Left lung (tissue), 14 donors: ENCODE measurements at places on chromosomes 4 and X. TPM values are rescaled to one million over a fixed set of nuclear protein-coding genes. Genes with fewer than 3 reads are reported as not detected.
A peak's percentile ranks its signal among the peaks of the same experiment; 100 is the strongest.

The LRIT3 gene
- 0.18 TPM for total RNA-seq

The PDCL2 gene
- total RNA-seq = not detected

The CXCR3 gene
- total RNA-seq = 1.7 TPM

The PLXNB3 gene
- 3.9 TPM for total RNA-seq

The CEP135 gene
- 10.4 TPM for total RNA-seq

The TCEAL9 gene
- total RNA-seq = 47.8 TPM

The ARHGAP6 gene
- 7.0 TPM for total RNA-seq

The SERPINA7 gene
- not detected for total RNA-seq

GRCh38 chrX:120790552-120790951 lies 85.1 kb downstream of the CT47B1 start:
- H3K4me3 ChIP-seq = no peak overlapping the region
- no peaks in the 10 kb centered on the region for H3K4me1 ChIP-seq
- no peak for DNase-seq

GRCh38 chr4:1290165-1290977 lies 680 bp downstream of the MAEA start:
- H3K36me3 ChIP-seq = peaks cover 6% of the 10 kb centered on the region
- peak overlapping the region; percentile 67 for H3K27ac ChIP-seq
- peak; percentile 15 for DNase-seq

- H3K27ac ChIP-seq = no peak overlapping the region
- peak; percentile 56 for DNase-seq
- H3K36me3 ChIP-seq = no peaks in the 10 kb centered on the region
- no peaks in the 10 kb centered on the region for H3K4me1 ChIP-seq
- H3K27me3 ChIP-seq = no peaks in the 10 kb centered on the region
Observed at GRCh38 chr4:57426779-57427395, 316.7 kb upstream of the IGFBP7 start.

DNA sequence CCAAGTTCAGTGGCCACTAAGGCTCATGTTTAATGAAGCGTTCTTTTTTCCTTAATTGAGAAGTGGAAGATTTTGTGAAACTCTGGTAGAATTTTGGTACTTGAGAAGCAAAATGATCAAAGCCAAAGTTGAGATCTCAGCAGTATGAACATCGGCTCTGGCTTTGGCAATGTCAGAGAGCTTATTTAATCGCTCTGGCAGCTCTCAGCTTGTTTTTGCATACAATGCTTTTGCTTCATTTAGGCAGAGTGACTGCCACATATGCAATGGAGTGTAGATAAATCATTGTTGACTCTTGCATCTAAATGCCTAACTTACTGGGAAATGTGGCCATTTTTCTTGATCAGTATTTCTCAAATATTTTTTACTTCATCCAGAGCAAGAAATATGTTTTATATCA lies 135.7 kb downstream of the AASDH start:
- no peak overlapping the region for H3K4me3 ChIP-seq
- no peaks in the 10 kb centered on the region for H3K27me3 ChIP-seq
- no peaks in the 10 kb centered on the region for H3K4me1 ChIP-seq
- DNase-seq = no peak

DNA sequence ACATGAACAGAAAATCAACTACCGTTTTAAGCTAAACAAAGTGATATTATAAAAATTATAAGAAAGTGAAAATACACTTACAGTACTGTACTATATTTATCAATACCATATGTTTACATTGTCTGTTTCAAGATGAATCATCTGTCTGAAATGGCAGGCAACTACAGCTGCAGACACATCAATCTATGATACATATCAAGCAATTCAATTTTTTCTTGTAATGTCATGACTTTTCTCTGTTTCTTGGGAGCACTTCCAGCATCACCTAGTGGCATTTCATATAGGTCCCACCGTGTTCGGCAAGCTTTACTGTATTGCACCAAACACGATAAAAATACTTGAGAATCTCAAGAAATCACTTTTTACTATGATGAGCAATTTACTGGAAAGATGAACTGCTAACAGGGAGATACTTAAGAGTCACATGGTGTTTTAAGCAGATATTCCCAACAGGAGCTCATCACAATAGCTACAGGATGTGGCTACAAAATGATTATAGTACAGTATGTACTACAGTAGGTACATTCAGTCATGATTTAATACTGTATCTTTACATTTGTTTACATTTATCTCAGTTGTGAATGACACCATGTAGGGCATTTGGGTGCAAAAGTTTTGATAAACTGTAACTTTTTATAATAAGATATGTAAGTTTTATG lies 207.4 kb downstream of the ADAM29 start:
- DNase-seq = no peak
- no peak overlapping the region for H3K27ac ChIP-seq
- no peak overlapping the region for H3K4me3 ChIP-seq
- H3K4me1 ChIP-seq = no peaks in the 10 kb centered on the region

DNA sequence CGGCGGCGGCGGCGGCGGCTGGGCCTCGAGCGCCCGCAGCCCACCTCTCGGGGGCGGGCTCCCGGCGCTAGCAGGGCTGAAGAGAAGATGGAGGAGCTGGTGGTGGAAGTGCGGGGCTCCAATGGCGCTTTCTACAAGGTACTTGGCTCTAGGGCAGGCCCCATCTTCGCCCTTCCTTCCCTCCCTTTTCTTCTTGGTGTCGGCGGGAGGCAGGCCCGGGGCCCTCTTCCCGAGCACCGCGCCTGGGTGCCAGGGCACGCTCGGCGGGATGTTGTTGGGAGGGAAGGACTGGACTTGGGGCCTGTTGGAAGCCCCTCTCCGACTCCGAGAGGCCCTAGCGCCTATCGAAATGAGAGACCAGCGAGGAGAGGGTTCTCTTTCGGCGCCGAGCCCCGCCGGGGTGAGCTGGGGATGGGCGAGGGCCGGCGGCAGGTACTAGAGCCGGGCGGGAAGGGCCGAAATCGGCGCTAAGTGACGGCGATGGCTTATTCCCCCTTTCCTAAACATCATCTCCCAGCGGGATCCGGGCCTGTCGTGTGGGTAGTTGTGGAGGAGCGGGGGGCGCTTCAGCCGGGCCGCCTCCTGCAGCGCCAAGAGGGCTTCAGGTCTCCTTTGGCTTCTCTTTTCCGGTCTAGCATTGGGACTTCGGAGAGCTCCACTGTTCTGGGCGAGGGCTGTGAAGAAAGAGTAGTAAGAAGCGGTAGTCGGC lies 528 bp downstream of the FMR1 start:
- DNase-seq = peak; percentile 76
- H3K4me3 ChIP-seq = peak overlapping the region; percentile 68
- no peaks in the 10 kb centered on the region for H3K36me3 ChIP-seq
- no peaks in the 10 kb centered on the region for H3K27me3 ChIP-seq

GRCh38 chr4:83065266-83065665 lies 30.3 kb downstream of the COPS4 start:
- H3K27ac ChIP-seq = no peak overlapping the region
- H3K36me3 ChIP-seq = peaks cover 78% of the 10 kb centered on the region
- DNase-seq = no peak
- no peaks in the 10 kb centered on the region for H3K4me1 ChIP-seq

DNA sequence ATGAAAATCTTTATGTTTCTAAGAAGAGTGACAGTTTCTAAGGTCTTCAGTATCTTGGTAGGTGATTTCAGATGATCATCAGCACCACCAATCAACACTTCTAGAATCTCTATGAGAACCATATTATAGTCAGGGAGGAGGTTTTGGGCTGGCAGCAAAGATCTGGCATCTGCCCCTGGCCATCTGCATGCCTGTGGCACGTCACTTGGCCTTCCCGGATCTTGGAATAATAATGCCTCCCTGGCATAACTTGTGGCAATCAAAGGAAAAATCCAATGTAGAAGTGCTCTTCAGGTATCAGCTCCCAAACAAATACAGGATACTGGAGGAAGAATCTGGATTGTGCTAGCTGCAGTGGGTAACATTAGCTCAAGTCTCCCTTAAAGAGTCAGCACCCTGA lies 57.3 kb downstream of the RASL11B start:
- no peak overlapping the region for H3K27ac ChIP-seq
- no peaks in the 10 kb centered on the region for H3K36me3 ChIP-seq
- H3K4me1 ChIP-seq = no peaks in the 10 kb centered on the region
- no peak overlapping the region for H3K4me3 ChIP-seq
- H3K27me3 ChIP-seq = no peaks in the 10 kb centered on the region

GRCh38 chr4:47444031-47444430 lies 19.5 kb downstream of the COMMD8 start:
- no peaks in the 10 kb centered on the region for H3K36me3 ChIP-seq
- H3K4me3 ChIP-seq = no peak overlapping the region
- H3K27ac ChIP-seq = no peak overlapping the region
- peaks cover 9% of the 10 kb centered on the region for H3K4me1 ChIP-seq

GRCh38 chr4:20809812-20810211 lies 109.6 kb downstream of the PACRGL start:
- peak; percentile 30 for DNase-seq
- H3K27me3 ChIP-seq = no peaks in the 10 kb centered on the region
- no peaks in the 10 kb centered on the region for H3K36me3 ChIP-seq
- H3K4me1 ChIP-seq = no peaks in the 10 kb centered on the region

DNA sequence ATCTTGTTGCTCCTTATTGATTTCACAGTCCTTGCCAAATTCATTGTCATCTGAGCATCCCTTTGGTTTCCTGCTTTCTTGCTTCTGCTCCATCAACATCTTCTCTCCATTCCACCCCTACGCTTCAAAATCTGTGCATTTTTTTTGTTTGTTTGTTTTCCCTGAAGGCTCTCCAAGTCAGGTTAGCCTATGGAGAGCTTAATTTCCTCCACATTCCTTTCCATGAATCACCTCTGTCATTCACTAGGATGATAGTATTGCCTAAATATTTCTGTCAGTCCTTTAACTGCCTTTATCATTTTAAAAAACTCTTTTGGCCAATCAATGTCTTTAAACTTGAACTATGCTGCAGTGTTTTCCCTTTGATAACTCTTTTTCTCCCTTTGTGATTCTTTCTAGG lies 67.7 kb downstream of the PPARGC1A start:
- H3K4me3 ChIP-seq = no peak overlapping the region
- no peaks in the 10 kb centered on the region for H3K27me3 ChIP-seq
- DNase-seq = no peak

DNA sequence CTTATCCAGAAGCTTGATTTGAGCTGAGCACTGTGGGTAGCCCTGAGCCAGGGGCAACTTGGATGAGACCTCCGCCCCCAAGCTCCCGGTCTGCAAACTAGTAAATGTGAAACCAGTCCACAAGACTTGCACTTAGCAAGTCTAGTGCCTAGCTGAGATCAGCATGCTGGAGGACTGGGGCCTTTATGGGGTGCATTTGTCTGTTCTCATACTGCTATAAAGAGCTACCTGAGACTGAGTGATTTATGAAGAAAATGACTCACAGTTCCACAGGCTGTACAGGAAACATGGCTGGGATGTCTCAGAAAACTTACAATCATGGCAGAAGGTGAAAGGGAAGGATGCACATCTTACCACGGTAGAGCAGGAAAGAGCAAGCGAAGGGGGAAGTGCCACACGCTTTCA lies 42.1 kb upstream of the HOPX start:
- no peaks in the 10 kb centered on the region for H3K4me1 ChIP-seq
- no peak overlapping the region for H3K4me3 ChIP-seq
- no peak for DNase-seq
- H3K36me3 ChIP-seq = no peaks in the 10 kb centered on the region

DNA sequence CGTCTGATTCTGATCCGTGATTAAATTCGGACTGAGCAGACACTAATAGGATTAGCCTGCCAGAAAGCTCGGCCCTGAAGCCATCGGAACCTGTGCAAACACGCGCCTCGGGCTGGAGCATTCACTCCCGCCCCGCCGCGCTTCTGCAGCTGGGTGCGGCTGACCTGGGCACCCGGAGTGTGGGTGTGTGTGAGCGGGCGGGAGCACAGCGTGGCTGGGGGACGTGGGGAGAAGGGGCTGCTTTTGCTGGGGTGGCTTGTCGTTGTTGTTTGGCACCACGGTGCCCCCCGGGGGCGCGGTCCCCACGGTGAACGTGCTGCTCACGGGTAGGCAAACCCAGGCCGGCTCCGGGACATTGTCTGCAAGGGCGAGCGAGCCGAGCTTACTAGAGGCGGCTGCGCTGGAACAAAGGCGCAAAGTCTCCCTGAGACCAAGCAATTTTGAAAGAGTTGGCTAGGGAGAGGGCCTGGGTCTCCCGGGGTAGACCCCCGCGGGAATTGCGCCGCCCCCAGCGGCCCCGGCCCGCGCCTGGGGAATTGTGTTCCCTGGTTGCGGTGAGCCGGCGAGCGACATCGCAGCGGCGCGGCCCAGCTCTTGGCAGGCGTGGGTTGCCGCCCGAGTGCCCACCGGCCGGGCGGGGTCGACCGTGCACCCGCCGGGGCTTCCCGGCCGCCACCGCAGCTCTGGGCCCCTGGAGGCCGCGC lies 1.4 kb downstream of the MAMLD1 start:
- peak overlapping the region; percentile 57 for H3K27ac ChIP-seq
- H3K36me3 ChIP-seq = no peaks in the 10 kb centered on the region
- no peaks in the 10 kb centered on the region for H3K27me3 ChIP-seq
- no peaks in the 10 kb centered on the region for H3K4me1 ChIP-seq

DNA sequence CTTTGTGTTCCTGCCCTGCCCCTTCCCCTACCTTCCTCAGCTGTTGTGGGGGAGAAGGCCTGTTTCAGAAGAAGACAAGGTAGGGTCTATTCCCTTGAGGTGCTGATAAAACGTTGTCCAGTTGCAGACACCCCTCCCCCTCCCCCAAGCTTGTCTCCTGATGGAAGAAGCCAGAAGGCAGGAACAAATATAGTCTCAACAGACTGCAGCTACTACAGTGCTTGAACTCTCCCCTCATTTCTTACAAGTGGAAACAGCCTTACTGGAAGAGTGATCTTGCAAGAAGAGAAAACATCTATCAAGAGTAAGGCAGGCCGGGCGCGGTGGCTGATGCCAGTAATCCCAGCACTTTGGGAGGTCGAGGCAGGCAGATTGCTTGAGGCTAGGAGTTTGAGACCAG lies 11.0 kb upstream of the MAP7D3 start:
- no peaks in the 10 kb centered on the region for H3K36me3 ChIP-seq
- H3K4me1 ChIP-seq = no peaks in the 10 kb centered on the region
- H3K27ac ChIP-seq = no peak overlapping the region
- no peak for DNase-seq
- H3K4me3 ChIP-seq = no peak overlapping the region
- H3K27me3 ChIP-seq = no peaks in the 10 kb centered on the region

DNA sequence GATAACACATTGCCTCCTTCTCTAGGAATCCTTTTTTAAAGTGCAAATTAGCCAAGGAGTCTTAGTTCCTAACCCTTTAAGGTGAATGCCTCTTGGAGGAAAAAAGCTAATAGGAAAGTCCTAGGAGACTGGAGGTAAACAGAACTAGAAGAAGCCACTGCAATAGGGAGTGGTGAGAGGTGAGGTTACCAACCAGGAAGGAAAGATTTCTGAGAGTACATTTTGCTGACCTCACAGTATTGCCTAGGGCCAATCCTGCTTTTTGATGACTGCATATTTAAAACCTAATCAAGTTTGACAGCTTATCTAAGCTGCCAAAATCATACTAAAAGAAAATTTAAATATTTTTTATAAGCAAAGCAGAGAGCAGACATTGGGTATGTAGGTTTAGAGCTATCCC lies 7.3 kb upstream of the CUL4B start:
- no peaks in the 10 kb centered on the region for H3K4me1 ChIP-seq
- no peak overlapping the region for H3K4me3 ChIP-seq
- H3K27ac ChIP-seq = no peak overlapping the region
- no peaks in the 10 kb centered on the region for H3K27me3 ChIP-seq
